ENCODE measurements at places on chromosomes 3 and 15.
A peak's percentile ranks its signal among the peaks of the same experiment; 100 is the strongest.

DNA sequence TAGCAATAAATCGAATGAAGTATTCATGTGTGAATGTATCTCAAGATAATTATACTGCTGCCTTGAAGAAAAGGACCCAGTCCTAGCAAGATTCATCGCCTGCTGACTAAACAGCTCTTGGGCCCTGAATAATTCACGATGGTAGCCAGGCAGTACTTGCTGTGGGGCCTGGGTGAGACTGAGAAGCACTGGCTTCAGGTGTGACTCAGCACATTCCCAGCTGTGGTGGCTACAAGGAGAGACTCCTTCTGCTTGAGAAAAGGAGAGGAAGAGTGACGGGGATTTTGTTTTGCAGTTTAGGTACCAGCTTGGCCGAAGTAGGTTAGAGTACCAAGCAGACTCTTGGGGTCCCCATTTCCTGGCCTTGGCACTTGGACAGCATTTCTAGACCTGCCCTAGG lies 47.6 kb upstream of the CD200R1L start:
- DNase-seq: no peak

GRCh38 chr3:159936541-159936940 lies 52.1 kb upstream of the IL12A start:
- DNase-seq: no peak

GRCh38 chr15:20345401-20345958 lies 196.1 kb downstream of the GOLGA6L6 start:
- DNase-seq: peak; percentile 29

DNA sequence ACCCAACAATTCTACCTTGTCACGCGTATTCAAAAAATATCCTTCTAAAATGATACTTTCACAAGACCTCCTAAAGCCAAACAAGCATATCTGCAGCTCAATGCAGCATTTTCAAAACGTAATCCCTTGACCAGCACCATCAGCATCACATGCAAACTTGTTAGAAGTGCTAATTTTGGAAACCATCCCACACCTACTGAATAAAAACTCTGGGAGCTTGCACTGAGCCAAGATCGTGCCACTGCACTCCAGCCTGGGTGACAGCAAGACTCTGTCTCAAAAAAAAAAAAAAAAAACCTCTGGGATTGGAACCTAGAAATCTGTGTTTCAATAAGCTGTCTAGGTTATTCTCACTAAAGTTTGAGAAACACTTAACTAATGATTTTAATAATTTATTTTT lies 223.3 kb upstream of the CCDC54 start:
- DNase-seq: no peak

- no peak for DNase-seq
These were observed 41.2 kb downstream of the LIPC start for GRCh38 chr15:58472821-58473581.

DNA sequence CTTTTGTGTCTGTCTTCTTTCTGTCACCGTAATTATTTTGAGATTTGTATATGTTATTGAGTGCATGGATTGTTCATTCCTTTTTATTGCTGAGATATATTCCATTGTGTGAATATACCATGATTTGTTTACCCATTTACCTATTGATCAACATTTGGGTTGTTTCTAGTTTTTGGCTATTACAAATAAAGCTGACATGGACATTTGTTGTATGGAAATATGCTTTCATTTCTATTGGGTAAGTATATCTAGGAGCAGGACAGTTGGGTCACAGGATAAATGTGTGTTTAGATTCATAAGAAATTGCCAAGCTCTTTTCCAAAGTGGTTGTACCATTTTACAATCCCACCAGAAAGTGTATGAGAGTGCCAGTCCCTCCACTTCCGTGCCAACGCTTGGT lies 51.2 kb downstream of the PFN2 start:
- DNase-seq: no peak

DNA sequence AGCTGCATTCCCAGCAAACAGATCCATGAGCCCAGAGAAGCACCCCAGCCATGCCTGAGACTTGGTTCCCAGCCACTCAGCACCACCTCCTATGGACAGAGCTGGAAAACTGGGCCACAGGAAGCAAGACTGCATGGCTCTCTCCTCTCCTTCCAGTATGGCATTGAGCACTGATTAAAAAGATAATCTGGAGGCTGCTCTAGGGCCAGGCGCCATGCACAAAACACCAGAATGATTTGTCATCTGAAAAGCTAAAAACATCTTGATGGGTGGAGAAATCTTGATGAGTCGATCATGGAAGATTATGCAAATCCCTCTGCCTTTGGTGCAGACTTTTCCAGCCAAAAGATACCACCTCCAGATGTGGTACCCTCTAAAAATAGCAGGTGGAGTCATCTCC lies 62.7 kb upstream of the MRPS22 start:
- DNase-seq: no peak

- DNase-seq: peak; percentile 63
These were observed 2.3 kb upstream of the DNAH1 start for GRCh38 chr3:52313774-52314188.

All from Peyer's patch (tissue), 4 donors.